AG04449 (cell line): ENCODE measurements at places on chromosomes 5 and 9.

GRCh38 chr5:50691399-50692016 lies 25.1 kb downstream of the PARP8 start:
- DNase-seq, result no peak

GRCh38 chr9:27336829-27337228 lies 39.9 kb upstream of the EQTN start:
- no peak for DNase-seq

GRCh38 chr5:133952729-133953567 lies 15.5 kb downstream of the C5orf15 start:
- peak; percentile 76 for DNase-seq

- no peak for DNase-seq
Observed at GRCh38 chr5:124730381-124730780, 16.1 kb downstream of the ZNF608 start.

- DNase-seq, result no peak
Observed at GRCh38 chr5:154562244-154562880, 84.3 kb upstream of the HAND1 start.

GRCh38 chr5:16970826-16971225 lies 34.7 kb upstream of the MYO10 start:
- no peak for DNase-seq

- DNase-seq, result no peak
Observed at GRCh38 chr5:115840873-115841272, 492 bp downstream of the ATG12 start.

GRCh38 chr5:124050120-124050770 lies 538.3 kb downstream of the CSNK1G3 start:
- no peak for DNase-seq

GRCh38 chr9:109040571-109040970 lies 27.3 kb upstream of the CTNNAL1 start:
- DNase-seq, result no peak

- DNase-seq, result no peak
Observed at GRCh38 chr9:35516479-35516878, 26.6 kb downstream of the RUSC2 start.

- no peak for DNase-seq
Observed at GRCh38 chr5:125536582-125536981, 790.1 kb upstream of the ZNF608 start.

DNA sequence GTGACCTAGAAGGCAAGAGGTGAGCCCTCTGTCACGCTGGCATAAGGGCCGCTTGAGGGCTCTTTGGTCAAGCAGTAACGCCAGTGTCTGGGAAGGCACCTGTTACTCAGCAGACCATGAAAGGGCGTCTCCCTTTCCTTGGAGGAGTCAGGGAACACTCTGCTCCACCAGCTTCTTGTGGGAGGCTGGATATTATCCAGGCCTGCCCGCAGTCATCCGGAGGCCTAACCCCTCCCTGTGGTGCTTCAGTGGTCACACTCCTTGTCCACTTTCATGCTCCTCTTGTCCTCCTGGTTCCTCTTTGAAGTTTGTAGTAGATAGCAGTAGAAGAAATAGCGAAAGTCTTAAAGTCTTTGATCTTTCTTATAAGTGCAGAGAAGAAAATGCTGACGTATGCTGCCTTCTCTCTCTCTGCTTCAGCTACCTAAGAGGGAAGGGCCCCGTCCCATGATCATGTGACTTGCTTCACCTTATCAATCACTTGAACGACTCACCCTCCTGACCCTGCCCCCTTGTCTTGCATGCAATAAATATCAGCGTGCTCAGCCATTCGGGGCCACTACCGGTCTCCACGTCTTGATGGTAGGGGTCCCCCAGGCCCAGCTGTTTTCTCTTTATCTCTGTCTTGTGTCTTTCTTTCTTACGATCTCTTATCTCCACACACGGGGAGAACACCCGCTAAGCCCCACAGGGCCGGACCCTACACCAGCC lies 16.7 kb upstream of the SCGB3A1 start:
- DNase-seq, result no peak

DNA sequence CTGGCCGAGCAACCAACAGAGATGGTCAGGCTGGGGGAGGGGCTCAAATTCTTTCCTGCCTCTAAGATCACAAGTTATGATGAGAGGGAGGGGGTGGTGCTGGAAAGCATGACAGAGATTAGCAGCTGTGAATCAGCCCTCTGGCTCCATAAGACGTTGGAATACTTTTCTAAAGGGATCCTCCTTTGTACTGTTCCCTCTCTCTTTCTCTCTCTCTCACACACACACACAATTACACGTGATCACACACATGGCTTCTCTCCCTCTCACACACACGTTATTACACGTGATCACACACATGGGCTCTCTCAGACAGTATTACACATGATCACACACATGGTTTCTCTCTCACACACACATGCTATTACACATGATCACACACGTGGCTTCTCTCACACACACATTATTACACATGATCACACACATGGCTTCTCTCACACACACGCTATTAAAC lies at the start of gene SLC45A2:
Gene SLC45A2, minus strand, starts transcription at position 23 of the 454 bp plus-strand sequence. CDS start 110 bp downstream, outside the sequence.
- DNase-seq, result no peak

DNA sequence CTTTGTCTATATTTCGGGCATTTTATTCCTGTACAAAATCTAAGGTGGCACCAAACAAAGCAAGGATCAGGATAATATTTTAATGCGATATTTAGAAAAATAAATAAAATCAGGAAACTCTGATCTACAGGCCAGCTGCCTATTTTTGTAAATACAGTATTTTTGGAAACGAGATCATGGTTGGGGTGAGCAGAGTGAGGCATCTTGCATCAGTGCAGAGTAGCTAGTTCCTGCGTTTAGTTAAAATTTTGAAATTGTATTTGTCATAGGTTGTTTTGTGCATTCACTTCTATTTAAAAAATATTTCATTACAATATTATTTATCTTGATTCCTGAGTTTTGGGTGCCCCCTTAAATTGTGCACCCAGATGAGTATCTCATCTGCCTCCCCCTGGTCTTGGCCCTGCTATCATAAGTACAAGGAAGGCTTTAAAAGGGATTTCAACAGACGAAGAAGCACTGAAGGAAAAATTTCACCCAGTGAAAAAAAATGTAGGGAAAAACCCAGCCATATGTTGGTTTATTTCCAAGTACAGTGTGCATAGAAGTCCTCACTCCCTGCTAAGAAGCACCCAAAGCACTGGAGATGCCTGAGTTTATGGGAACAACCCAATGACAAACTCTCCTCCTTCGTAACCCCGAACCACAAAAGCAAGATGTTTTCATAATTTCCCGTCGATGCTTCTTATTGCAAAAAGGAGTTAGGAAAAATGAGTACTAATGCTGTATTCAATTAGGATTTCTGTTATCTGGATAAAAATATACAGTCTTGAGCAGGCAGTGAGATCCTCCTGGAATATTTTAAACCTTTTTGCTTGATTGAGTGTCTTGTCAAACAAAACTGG lies 304.7 kb upstream of the CLINT1 start:
- DNase-seq, result no peak

DNA sequence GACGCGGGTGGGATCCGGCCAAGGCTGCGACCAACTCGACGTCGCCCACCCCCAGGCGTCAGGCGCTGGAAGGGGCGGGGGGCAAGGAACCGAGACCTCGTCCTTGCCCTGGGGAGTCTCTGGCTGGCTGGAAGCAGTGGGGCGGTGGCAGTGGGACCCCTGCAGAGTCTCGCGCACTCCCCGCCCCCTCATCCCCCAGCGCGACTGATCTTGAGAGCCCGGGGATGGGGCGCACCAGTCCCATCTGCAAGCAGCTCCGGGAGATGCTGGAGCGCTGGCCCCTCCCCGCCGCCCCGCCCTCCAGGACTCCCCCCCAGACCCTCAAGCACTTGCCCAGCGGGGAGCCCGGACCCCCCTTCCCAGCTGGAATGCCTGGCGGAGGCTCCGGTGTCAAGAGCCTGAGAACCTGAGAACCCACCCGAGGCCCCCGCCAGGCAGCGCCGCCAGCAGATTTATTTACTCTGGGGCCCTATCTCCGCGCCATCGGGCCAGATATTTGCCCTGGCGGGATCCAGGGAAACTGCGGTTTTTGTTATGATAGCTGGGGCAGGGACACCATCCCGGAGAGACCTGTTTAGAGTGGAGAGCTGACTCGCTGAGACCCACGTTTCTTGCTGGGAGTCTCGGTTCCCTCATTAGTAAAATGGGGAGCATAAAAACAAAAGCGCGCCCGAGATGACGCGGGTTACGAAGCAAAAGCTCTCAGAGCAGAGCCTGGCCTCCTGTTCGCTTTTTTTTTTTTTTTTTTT lies 1.2 kb downstream of the PRRT1B start:
- no peak for DNase-seq
